Umbilical cord (tissue), 2 donors: ENCODE measurements at places on chromosomes 2 and 18. TPM values are rescaled to one million over a fixed set of nuclear protein-coding genes. Genes with fewer than 3 reads are reported as not detected.

POTEI gene
- 0.96 TPM for total RNA-seq

ANKRD30B gene
- total RNA-seq, result 1.4 TPM

VWA3B gene
- total RNA-seq, result 6.7 TPM

CD207 gene
- 0.96 TPM for total RNA-seq

CD8B gene
- not detected for total RNA-seq

MROH2A gene
- not detected for total RNA-seq

TMEM131 gene
- 29.9 TPM for total RNA-seq

RAD51AP2 gene
- total RNA-seq, result 11.6 TPM

SLC5A7 gene
- 5.3 TPM for total RNA-seq

GPR17 gene
- total RNA-seq, result 0.48 TPM

BCL11A gene
- total RNA-seq, result 10.1 TPM

KCNS3 gene
- total RNA-seq, result 2.9 TPM

ABCG5 gene
- 0.96 TPM for total RNA-seq

NT5C1B gene
- 4.3 TPM for total RNA-seq

APCDD1 gene
- 7.5 TPM for total RNA-seq

UXS1 gene
- total RNA-seq, result 61.9 TPM

ACTG2 gene
- total RNA-seq, result 896 TPM

GPR45 gene
- total RNA-seq, result not detected

C1GALT1C1L gene
- 1.2 TPM for total RNA-seq

ALPI gene
- total RNA-seq, result 2.9 TPM

SP5 gene
- 3.9 TPM for total RNA-seq

DNA sequence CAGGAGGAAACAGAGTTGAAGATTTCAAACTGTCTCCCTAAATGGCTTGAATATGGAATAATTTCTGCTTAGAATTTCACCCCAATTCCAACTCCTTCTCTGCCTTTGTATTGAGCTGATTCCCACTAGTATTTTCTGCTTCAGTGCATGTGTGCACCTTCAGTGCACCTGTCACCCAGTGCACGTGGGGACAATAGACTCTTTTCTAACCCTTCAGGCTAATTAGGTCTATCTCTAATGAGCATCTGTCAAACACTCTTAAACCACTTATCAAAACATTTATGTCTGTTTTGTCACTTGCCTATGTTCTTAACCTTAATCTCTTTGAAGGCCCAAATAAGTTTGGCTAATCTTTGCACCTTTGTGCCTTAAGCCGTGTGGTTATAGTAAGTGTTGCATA is 232.0 kb upstream of the NETO1 start:
- DNase-seq, result no peak

DNA sequence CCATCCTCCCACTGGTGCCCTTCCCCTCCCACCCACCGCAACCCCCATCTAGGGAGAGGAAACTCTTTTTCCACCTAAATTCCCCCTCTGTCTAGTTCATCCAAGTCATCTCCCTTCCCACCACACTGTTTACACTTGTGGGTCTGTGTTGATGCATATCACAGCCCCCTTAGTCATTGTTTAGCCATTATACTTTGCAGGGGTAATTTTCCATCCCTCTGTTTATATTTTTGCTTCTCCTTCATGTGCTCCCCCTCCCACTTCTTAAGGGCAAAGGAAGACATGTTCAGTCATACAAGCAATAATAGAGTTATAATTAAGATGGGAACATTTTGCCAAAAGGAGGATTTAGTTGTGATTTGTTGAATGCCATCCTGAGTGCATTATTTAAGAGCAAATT is 187.8 kb upstream of the TNP1 start:
- DNase-seq, result no peak

DNA sequence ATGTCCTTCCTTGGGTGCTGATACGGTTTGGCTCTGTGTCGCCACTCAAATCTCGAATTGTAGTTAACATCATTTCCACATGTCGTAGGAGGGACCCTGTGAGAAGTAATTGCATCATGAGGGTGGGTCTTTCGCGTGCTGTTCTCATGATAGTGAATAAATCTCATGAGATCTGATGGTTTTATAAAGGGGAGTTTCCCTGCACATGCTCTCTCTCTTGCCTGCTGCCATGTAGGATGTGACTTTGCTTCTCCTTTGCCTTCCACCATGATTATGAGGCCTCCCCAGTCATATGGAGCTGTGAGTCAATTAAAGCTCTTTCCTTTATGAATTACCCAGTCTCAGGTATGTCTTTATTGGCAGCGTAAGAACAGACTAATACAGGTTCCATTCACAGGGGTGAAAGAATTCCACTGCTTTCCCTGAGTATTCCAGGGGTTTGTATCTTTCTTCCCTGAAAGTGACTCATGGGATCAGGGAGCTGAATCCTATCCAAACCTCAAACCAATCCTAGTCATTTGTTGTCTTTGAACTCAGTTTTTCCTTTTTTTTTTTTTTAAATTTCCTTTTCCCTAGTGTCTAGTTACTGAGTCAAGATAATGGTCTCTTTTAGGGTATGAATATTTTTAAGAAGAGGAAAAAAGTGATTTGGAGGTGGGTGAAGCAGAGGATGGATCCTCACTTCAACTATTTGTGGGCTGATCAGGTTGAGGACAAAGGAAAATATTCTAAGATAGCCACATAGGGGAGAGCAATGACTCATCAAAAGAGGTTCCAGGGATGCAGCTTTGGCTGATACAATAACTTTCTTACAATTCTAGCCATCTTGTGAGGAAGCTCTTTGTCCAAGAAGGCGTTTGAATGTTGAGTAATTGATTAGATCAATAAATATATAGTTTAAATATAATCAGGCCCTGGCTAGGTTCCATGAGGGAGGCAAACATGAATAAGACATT is 19.5 kb upstream of the KCNE4 start:
- no peak for DNase-seq

GRCh38 chr2:3299703-3300102 is 77.9 kb downstream of the EIPR1 start:
- no peak for DNase-seq

GRCh38 chr2:176134035-176134434 is 4.5 kb downstream of the HOXD8 start:
- no peak for DNase-seq

GRCh38 chr2:220847589-220847988 is 724.5 kb downstream of the EPHA4 start:
- DNase-seq, result peak; percentile 63

DNA sequence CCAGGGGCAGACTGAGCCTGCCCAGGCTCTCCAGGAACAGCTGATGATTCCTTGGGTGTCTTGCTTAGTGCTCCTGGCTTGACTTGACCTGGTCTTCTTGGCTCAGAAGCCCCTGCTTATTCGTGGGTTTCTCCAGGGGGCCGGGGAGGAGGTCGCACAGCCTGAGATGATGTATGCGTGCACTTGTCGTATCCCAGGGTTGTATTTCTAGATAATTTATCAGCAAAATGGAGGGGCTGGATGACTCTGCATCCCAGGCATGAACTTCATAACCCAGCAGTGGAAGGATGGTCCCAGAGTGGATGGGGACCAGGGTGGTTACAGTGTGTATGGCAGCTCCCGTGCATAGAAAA is 25.2 kb downstream of the IMPA2 start:
- DNase-seq, result no peak

DNA sequence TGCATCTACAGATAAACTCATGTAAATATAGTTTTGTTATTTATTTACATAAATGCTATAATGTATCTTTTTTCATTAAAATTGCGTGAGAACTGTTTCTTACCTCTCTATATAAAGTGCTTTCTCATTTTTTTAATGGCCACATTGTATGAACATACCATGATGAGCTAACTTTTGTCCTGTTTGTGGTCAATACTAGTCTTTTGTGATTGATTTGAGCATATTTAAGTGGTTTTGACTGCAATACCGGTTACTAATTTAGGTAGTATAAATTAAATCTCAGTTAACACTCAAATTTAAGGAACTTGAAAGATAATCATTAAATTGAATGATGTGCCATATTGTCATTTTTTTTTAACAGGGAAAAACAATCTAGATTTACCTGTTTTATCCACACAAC is 108.2 kb downstream of the HAUS1 start:
- DNase-seq, result no peak

- no peak for DNase-seq
Measured at GRCh38 chr2:170587922-170588321, 127.2 kb upstream of the SP5 start.

- peak; percentile 34 for DNase-seq
Measured at GRCh38 chr2:6635296-6635695, 230.4 kb downstream of the CMPK2 start.

DNA sequence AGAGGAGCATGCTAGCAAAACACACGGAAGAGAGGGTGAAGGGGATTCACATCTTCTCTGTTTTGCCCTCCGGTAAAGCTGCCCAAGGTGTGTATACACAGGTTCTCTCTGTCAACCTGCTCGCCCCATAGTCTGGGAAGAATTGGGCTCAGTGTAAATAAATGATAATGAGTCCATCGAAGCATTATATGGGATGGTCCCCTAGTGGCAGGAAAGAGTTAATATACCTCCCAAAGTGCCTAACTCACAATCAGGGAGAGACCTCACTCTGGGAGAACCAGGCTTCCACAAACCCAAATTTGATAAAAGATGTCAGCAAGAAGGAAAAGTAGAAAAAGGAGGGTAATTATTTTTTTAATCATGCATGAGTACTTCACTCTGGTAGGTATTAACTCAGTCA is 262.2 kb upstream of the ZNF521 start:
- no peak for DNase-seq

DNA sequence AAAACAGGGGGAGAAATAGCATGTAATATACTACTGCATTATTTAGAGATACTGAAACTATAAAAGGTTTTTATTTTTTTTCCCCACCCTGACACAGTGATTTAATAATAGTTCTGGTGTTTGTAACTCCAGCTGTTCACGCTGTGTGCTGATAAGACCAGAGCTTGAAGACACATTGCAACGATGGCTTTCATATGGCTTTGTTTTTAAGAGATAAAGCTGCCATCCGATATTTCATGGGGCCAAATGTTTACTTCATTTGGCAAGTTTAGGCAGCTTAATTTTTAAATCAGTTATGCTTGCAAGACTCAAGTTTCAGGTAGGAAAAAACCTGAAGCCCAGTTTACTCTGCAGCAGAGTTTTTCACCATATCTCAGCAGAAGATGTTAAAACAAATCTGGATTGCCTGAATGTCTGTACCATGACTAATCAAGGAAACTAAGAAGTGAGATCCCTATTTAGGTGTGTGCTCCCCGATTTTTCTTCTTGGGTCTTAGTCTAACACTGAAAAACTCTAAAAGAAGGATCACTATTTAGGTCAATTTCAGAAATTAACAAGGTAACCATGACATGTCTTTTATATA is 508.6 kb downstream of the PARD3B start:
- peak; percentile 87 for DNase-seq

DNA sequence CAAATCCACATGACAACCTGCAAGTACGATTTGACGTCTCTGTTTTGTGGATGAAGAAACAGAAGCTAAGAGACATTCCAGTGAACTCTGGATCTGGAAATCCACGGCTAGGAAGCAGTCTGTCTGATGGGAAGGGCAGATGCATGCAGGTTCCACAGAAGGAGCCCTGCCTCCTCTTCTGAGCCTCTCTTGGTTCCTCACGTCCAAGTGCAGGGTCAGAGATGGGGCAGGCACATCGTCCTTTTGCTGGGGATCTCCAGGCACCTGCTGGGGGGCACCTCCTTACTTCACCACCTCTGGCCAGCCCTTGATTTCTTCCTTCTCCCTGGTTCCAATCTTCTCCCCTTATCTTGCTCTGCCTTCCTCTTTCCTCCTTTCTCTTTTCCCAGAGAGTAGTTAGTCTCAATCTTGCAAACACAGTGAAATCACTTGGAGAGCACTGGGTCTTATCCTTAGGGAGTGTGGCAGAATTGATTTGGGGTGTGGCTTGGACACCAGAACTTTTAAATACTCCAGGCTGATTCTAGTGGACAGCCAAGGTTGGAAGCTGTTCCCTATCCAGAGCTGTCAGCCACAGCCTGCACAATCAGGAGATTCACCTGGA is 137.8 kb downstream of the BCL2 start:
- no peak for DNase-seq

GRCh38 chr18:23056315-23056714 is 79.0 kb upstream of the CABLES1 start:
- no peak for DNase-seq

DNA sequence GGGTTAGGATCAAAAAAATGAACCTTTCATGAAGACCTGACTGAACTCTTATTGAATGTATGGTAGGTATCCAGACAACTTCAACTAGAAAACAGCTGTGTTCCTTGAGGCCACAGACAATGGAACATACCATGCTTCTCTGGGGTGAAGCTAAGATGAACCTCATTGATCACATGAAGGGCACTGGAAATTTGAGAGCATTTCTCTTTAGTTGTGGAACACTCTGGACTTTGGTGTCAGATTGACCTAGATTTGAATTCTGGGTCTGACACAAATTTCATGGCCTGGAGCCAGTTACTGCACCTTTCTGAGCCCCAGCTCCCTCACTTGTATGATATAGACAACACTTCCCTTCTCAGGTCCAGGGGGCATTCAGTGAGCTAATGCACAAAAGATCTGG is 411.2 kb upstream of the ID2 start:
- DNase-seq, result no peak

DNA sequence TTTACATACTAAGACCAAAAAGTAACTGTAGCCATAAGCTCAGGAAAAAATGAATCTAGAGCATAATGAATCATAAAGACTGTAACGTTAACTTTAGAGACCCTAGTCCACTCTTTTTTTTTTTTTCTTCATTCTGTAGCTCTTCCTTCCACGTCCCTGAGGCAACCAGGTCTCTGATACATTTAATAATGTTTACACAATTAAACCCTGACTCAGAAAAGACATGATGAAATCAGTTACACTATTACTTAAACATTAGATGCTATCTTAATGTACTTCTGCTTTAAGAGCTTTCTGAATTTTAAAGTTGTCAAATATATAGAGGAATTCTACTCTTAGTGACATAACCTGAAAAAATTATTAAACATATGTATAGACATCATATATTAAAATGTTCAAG is 1121.5 kb upstream of the DDX18 start:
- no peak for DNase-seq

GRCh38 chr2:10629819-10630532 is 59.8 kb downstream of the NOL10 start:
- DNase-seq, result no peak

GRCh38 chr2:235937087-235937486 is 231.1 kb downstream of the GBX2 start:
- DNase-seq, result no peak

- no peak for DNase-seq
Measured at GRCh38 chr2:80420530-80421208, 116.1 kb upstream of the LRRTM1 start.

- DNase-seq, result no peak
Measured at GRCh38 chr2:620471-621302, 56.5 kb downstream of the TMEM18 start.

DNA sequence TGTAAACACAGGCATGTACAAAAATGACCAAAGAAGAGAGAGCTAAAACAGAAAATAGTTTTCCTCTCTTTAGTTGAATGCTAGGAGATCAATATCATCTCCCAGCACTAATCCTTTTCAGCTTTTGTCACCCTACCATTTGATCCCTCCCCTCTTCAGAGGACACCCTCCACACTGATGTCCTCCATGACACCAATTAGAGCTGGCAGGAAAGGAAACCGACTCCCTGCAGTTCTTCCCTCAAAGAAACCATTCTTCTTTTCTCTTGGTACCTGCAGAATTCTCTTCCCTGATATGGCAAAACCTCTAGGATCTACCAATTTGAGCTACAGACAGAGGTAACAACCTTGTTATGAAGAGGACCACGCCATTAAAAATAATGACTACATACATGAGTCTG is 5.3 kb downstream of the EPB41L3 start:
- DNase-seq, result no peak

- no peak for DNase-seq
Measured at GRCh38 chr18:13440277-13441248, 222.0 kb downstream of the LDLRAD4 start.
